ENCODE measurements at places on chromosomes 2 and 18. TPM values are rescaled to one million over a fixed set of nuclear protein-coding genes. Genes with fewer than 3 reads are reported as not detected.

DNA sequence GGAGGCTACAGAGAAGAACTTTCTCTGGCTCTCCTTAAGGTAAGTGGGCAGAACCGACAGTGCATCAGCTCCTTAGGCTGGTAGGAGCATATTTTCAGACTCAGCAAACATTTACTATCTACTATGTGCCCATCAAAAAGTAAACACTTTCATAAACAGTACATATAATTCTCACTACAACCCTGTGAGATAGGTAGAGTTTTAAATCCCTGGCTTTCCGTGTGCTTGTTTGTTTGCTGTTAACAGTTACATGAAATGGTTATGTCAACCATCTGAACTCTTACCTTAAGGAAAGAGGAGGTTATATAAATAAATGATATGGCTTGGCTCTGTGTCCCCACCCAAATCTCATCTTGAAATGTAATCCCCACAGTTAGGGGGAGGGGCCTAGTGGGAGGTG, 310.1 kb downstream of the ALK start:
- no peaks in the 10 kb centered on the region for H3K4me1 ChIP-seq
- H3K36me3 ChIP-seq = no peaks in the 10 kb centered on the region
- no peak for DNase-seq
- no peaks in the 10 kb centered on the region for H3K27me3 ChIP-seq
- no peak overlapping the region for H3K4me3 ChIP-seq

The COPS7B gene
- 64.1 TPM for total RNA-seq

DNA sequence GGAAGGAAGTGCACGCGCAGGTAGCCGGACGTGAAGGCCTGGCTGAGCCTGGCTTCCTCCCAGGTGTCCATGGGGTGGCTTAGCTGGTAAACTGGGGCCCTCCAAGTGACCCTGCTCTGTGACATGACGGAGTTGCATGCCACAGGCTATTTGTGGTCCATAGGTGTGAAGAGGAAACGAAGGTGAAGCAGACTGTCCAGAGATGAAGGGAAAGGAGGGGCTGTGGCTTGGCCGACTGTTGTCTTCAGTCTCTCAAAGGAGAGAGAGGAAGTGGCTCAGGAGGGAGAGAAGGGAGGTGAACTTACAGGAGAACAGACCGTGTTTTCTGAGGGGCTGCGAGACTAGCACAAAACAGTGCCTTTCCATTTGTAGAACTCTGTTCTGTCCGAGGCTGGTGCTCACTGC, 19.3 kb downstream of the INPP5D start:
- no peak for DNase-seq
- no peaks in the 10 kb centered on the region for H3K36me3 ChIP-seq
- H3K4me3 ChIP-seq = no peak overlapping the region

DNA sequence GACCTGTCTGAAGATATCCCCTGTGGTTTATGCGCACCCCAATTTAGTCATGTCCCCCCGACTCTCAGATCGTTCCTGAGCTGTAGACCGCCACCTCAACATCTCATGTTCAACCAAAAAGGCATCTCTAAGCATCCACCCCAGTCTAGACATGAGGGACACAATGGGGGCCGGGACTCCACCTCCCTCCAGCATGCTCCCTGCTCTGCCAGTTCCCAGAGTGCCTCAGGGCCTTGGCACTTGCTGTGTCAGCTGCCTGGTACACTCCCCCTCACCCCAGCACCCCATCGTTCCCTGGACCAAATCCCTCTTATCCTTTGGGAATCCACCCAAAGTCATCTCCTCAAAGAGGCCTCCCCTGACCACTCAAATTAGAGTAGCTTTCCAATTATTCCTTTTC, 22.2 kb downstream of the TNS1 start:
- H3K36me3 ChIP-seq = no peaks in the 10 kb centered on the region
- H3K27ac ChIP-seq = no peak overlapping the region
- H3K27me3 ChIP-seq = peaks cover 21% of the 10 kb centered on the region
- no peak for DNase-seq
- H3K4me1 ChIP-seq = peaks cover 7% of the 10 kb centered on the region
- no peak overlapping the region for H3K4me3 ChIP-seq

GRCh38 chr2:201482543-201482942, 31.0 kb downstream of the STRADB start:
- H3K4me1 ChIP-seq = no peaks in the 10 kb centered on the region
- no peaks in the 10 kb centered on the region for H3K27me3 ChIP-seq
- H3K36me3 ChIP-seq = peaks cover 16% of the 10 kb centered on the region
- H3K4me3 ChIP-seq = no peak overlapping the region
- H3K27ac ChIP-seq = no peak overlapping the region
- no peak for DNase-seq

DNA sequence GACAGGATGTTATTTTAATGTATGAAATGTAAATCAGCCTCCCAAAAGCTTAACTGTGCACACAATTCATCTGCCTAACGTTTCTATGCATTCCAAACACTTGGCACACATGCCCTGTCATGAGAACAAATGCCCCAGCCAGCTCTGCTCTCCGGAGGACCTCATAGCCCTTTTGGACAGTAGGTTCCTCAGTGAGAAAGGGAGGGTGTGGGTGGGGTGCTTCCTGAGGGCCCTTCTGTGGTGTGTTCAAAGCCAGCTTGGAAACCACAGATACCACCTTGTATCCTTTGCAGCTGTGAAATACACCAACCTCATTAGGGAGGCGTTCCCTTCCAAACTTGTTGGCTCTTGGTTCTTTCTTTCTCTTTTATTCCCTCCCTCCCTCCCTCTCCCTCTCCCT, 102.2 kb upstream of the ASB18 start:
- peaks cover 24% of the 10 kb centered on the region for H3K27me3 ChIP-seq
- no peaks in the 10 kb centered on the region for H3K36me3 ChIP-seq
- no peak for DNase-seq
- H3K27ac ChIP-seq = no peak overlapping the region
- H3K4me3 ChIP-seq = no peak overlapping the region

- no peak for DNase-seq
- no peaks in the 10 kb centered on the region for H3K36me3 ChIP-seq
- H3K4me3 ChIP-seq = no peak overlapping the region
- H3K27me3 ChIP-seq = no peaks in the 10 kb centered on the region
- peaks cover 64% of the 10 kb centered on the region for H3K4me1 ChIP-seq
These were observed 35.9 kb downstream of the MAP4K4 start for GRCh38 chr2:101733257-101733993.

- H3K27ac ChIP-seq = no peak overlapping the region
- H3K27me3 ChIP-seq = no peaks in the 10 kb centered on the region
- H3K4me3 ChIP-seq = no peak overlapping the region
These were observed 133.6 kb downstream of the SOCS6 start for GRCh38 chr18:70422391-70422965.

The MC2R gene
- total RNA-seq = not detected

GRCh38 chr18:49875783-49876182, 62.5 kb upstream of the ACAA2 start:
- H3K27ac ChIP-seq = no peak overlapping the region
- no peaks in the 10 kb centered on the region for H3K36me3 ChIP-seq
- DNase-seq = no peak
- H3K4me3 ChIP-seq = no peak overlapping the region
- H3K4me1 ChIP-seq = no peaks in the 10 kb centered on the region

DNA sequence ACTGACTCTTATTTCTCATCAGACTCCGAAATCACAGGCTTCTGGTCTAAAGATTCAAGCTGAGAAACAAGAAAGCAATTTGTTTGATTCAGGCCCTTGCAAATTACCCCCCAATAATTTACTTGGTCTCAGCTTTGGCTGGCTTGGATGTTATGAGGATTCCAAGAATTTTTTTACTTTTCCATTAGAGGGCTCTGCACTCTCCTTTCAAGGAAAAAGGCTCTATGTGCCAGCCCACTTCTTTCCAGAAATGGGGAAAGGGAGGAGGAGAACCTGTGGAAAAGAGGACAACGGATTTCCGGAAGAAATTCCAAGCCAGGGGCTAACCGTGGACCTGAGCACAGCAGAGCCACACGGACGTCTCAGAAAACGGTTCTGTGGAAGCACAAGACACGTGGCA, 44.4 kb downstream of the BCL11A start:
- peaks cover 10% of the 10 kb centered on the region for H3K27me3 ChIP-seq
- H3K4me3 ChIP-seq = no peak overlapping the region
- no peak overlapping the region for H3K27ac ChIP-seq
- DNase-seq = no peak

The XIRP2 gene
- total RNA-seq = 0.05 TPM

DNA sequence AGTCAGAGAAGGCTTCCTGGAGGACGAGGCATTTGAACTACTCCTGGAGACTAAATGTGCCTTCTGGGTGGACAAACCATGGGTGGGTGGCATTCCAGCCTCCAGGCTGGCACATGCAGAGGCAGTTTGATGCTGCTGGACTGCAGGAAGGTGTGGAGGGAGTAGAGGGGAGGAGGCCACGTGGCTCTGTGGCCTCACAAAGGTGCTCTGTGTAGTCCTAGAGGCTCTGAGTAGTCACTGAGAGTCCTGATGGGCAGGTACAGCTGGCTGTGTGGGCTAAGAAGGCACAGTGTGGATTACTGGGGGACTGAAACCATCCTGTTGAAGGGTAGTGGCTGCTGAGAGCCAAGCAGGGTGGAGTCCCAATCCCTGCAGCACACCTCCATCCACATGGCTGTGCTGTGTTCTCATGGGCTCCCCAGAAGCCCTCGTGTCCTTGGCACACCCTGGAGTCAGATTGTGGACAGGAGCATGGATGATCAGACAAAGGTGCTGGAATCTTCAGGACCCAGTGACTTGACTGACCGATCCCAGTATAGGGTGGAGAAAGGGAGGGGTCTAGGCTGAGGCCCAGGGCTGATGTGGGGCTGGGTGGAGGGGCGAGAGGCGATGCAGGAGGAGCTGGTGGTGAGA, 87.4 kb upstream of the HS6ST1 start:
- DNase-seq = no peak
- H3K27me3 ChIP-seq = peaks cover 5% of the 10 kb centered on the region
- peaks cover 38% of the 10 kb centered on the region for H3K4me1 ChIP-seq
- H3K36me3 ChIP-seq = no peaks in the 10 kb centered on the region
- no peak overlapping the region for H3K4me3 ChIP-seq

The GPR45 gene
- 0.30 TPM for total RNA-seq

- peaks cover 46% of the 10 kb centered on the region for H3K4me1 ChIP-seq
- H3K36me3 ChIP-seq = no peaks in the 10 kb centered on the region
- no peak overlapping the region for H3K4me3 ChIP-seq
- H3K27me3 ChIP-seq = no peaks in the 10 kb centered on the region
- H3K27ac ChIP-seq = no peak overlapping the region
These were observed 52.7 kb downstream of the SPRED2 start for GRCh38 chr2:65379721-65380171.

The TMEM17 gene
- total RNA-seq = 4.0 TPM

- H3K27me3 ChIP-seq = no peaks in the 10 kb centered on the region
- no peaks in the 10 kb centered on the region for H3K36me3 ChIP-seq
- no peak overlapping the region for H3K4me3 ChIP-seq
- DNase-seq = no peak
These were observed 224.8 kb downstream of the NUP35 start for GRCh38 chr2:183349091-183349490.

The NT5DC4 gene
- not detected for total RNA-seq

The GLI2 gene
- 49.1 TPM for total RNA-seq

GRCh38 chr2:200702646-200703118, 109.0 kb upstream of the BZW1 start:
- H3K36me3 ChIP-seq = no peaks in the 10 kb centered on the region
- DNase-seq = no peak
- no peak overlapping the region for H3K27ac ChIP-seq
- no peak overlapping the region for H3K4me3 ChIP-seq
- H3K4me1 ChIP-seq = no peaks in the 10 kb centered on the region

GRCh38 chr2:35504419-35504818, 851.2 kb upstream of the CRIM1 start:
- H3K27ac ChIP-seq = no peak overlapping the region
- no peak overlapping the region for H3K4me3 ChIP-seq
- DNase-seq = no peak
- H3K36me3 ChIP-seq = no peaks in the 10 kb centered on the region
- H3K4me1 ChIP-seq = peaks cover 7% of the 10 kb centered on the region

GRCh38 chr2:198756166-198756565, 701.6 kb downstream of the SATB2 start:
- no peak for DNase-seq
- H3K36me3 ChIP-seq = no peaks in the 10 kb centered on the region
- H3K4me1 ChIP-seq = no peaks in the 10 kb centered on the region

- no peaks in the 10 kb centered on the region for H3K36me3 ChIP-seq
- no peaks in the 10 kb centered on the region for H3K4me1 ChIP-seq
- H3K27me3 ChIP-seq = peaks cover 68% of the 10 kb centered on the region
These were observed 9.0 kb downstream of the PMAIP1 start for GRCh38 chr18:59908799-59909198.

DNA sequence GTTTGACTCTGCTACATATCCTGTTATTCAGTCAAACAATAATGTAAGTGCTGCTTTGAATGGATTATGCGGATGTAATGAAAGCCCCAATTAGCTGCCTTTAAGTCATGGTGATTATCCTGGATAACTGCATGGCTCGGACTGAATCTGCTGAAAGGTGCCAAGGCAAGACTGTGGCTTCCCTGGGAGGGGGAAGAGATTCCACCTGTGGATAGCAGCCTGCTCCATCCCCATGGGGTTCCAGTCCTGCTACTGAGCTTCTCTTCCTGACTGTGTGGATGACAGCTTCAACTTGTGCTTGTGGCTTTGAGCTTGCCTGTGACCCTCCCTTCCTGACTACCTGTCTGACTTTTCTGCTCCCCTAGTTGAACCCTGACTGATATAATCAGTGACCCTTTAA, 540.0 kb upstream of the GYPC start:
- H3K27me3 ChIP-seq = no peaks in the 10 kb centered on the region
- H3K4me1 ChIP-seq = no peaks in the 10 kb centered on the region
- H3K27ac ChIP-seq = no peak overlapping the region
- H3K4me3 ChIP-seq = no peak overlapping the region
- H3K36me3 ChIP-seq = no peaks in the 10 kb centered on the region
- DNase-seq = no peak

The CIB4 gene
- not detected for total RNA-seq
